Thyroid gland (tissue), 4 donors: ENCODE measurements at places on chromosomes 1 and 21. TPM values are rescaled to one million over a fixed set of nuclear protein-coding genes. Genes with fewer than 3 reads are reported as not detected.
A peak's percentile ranks its signal among the peaks of the same experiment; 100 is the strongest.

STMN1 gene
- total RNA-seq, result 20.4 TPM

A3GALT2 gene
- total RNA-seq, result not detected

OR2T2 gene
- not detected for total RNA-seq

SPRR4 gene
- not detected for total RNA-seq

LPGAT1 gene
- total RNA-seq, result 196 TPM

FYB2 gene
- 1.6 TPM for total RNA-seq

GRCh38 chr1:151940541-151940940 is 31.2 kb upstream of the THEM4 start:
- H3K4me1 ChIP-seq, result peaks cover 33% of the 10 kb centered on the region
- DNase-seq, result no peak
- H3K4me3 ChIP-seq, result no peak overlapping the region
- no peaks in the 10 kb centered on the region for H3K27me3 ChIP-seq
- H3K36me3 ChIP-seq, result no peaks in the 10 kb centered on the region
- peak overlapping the region; percentile 27 for H3K27ac ChIP-seq

- peaks cover 7% of the 10 kb centered on the region for H3K4me1 ChIP-seq
- H3K36me3 ChIP-seq, result no peaks in the 10 kb centered on the region
- H3K4me3 ChIP-seq, result no peak overlapping the region
Measured at GRCh38 chr1:228998179-228998578, 262.9 kb downstream of the RHOU start.

DNA sequence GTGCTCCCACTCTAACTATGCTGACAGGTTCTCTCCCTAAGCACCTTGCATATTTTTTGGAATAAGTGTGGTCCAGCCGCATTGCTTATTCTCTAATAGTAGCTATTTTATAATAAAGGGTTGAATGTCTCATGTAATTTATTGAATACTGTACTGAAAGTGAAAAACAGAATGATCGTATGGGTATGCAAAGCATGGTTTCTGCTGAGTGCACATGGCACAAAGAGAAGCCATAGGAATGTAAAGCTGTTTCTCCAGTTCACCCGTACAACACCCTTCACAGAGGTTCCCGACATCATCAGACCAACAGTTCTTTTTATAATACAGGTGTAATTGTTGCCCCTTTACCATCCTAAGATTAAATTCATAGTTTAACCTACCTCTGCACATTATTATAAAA is 8.9 kb upstream of the HAO2 start:
- H3K36me3 ChIP-seq, result no peaks in the 10 kb centered on the region
- no peak overlapping the region for H3K27ac ChIP-seq
- no peaks in the 10 kb centered on the region for H3K4me1 ChIP-seq
- H3K27me3 ChIP-seq, result no peaks in the 10 kb centered on the region

DNA sequence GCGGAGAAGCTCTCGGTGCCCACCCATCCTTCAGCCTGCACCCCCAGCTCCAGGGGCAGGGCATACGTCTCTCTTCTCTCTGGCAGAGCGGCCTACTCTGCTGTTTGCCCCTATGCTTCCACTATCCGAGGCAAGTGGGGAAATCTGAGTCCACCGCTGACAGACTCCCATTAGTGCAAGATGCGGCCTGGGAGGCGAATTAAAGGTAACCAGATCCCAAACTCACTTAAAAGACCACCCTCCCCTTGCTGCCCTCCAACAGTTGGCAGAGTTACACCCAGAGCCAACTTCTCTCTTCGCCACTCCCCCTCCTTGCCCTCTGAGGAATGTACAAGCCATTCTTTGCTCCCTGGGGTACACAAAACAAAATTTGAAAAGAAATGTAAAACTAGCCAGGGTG is 6.4 kb downstream of the FOXD3 start:
- H3K27ac ChIP-seq, result no peak overlapping the region
- peaks cover 16% of the 10 kb centered on the region for H3K4me1 ChIP-seq
- peaks cover 66% of the 10 kb centered on the region for H3K27me3 ChIP-seq
- H3K4me3 ChIP-seq, result no peak overlapping the region
- DNase-seq, result no peak

DNA sequence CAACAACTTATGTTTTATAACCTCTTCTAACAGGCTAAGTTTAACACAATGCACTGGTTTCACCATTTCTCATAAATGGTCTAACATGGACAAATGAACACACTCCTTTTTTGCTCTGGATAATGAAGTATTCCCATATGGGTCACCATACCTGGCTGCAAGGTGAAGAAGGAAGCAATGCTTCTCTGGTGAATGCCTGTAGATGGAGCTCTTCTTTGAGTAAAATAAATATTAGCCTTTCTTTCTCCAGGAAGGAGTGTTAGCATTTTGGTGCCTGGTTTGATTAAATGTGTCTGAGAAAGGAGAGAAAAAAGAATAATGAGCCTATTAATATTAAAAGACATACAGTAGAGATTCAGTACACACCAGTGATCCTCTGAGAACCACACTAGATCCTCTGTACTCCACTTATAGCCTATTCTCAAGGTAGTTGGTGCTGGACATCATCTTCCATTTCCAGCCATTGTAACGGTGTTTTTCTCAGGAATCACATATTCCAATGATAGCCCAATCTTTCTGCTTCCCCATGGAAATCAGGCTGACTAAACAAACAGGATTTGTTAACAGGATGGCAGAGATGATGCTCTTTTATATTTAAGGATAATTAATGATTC is 17.6 kb downstream of the MTFR1L start:
- no peaks in the 10 kb centered on the region for H3K4me1 ChIP-seq
- no peaks in the 10 kb centered on the region for H3K27me3 ChIP-seq
- H3K4me3 ChIP-seq, result no peak overlapping the region

DNA sequence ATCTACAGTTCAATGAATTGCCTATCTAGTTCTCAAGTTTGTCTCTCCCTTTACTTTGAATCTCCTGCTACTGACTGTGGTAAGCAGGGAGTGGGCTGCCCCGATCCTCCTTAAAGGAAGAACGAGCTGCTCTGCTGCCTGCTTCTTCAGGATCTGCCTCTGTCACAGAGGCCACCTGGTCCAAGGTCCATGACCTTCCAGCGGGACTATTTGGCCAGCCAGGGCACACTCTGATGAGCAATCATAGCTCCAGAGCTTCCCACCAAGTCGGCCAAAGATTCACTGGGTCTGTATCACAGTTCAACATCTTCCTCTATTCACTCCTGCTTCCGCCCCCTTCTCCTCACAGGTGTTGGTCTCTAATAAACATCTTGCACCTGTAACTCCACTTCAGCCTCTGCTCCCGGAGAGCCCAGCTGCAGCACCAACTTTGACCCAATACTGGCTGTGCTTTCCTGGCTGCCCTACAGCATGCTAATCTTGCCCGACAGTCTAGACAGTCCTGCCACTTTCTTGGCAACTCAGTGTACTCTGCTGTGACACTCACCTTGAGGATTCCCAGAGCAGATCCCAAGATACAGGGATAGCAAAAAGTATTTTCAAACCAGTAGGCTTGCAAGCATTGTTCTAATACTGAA is 16.9 kb upstream of the MAP10 start:
- no peaks in the 10 kb centered on the region for H3K36me3 ChIP-seq
- no peak for DNase-seq
- no peaks in the 10 kb centered on the region for H3K27me3 ChIP-seq
- H3K4me3 ChIP-seq, result no peak overlapping the region

DNA sequence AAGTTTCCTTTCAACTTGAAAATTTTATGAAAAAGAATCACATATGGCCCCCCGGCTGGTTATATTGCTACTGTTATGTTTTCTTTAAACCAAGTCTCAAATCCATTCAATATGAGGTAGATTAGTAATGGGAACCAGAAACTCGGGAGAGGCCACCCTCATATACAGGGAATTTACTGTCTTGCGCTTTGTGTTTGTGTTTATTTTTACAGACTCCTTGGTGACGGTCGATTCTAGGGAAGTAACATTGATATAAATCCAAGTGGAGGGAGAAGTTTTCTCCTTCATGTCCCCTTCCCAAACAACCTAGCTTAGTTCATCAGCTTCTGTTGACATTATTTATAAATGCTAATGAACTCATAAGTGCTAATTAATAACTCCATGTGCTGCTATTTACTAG is 163.5 kb upstream of the LMO4 start:
- H3K4me1 ChIP-seq, result no peaks in the 10 kb centered on the region
- no peaks in the 10 kb centered on the region for H3K36me3 ChIP-seq
- H3K27ac ChIP-seq, result no peak overlapping the region
- no peaks in the 10 kb centered on the region for H3K27me3 ChIP-seq

DNA sequence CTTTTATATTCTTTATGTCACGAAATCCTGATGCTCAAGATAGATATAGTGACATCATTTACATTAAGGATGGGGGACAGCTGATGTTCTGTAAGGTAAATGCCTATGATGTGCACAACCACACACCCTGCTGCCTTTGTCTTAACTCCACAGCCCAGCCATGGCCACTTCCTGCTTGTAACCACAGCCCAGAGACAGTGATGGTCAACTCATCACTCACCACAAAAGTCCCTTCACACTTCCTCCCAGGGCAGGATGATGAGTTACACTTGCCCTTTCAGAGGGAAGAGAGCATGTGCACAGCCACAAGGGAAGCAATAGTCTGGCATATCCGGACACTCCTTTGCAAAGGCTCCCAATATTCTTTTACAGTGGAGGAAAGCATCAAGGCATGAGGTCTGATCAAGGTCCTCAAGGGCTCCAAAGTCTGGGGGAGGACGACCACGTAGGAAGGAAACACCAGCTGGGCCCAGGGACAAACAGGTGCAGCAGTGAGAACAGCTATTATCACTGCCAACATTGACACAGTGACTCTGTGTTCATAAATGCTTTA is 53.8 kb downstream of the PLPP3 start:
- no peak overlapping the region for H3K4me3 ChIP-seq
- no peak overlapping the region for H3K27ac ChIP-seq
- no peak for DNase-seq

DNA sequence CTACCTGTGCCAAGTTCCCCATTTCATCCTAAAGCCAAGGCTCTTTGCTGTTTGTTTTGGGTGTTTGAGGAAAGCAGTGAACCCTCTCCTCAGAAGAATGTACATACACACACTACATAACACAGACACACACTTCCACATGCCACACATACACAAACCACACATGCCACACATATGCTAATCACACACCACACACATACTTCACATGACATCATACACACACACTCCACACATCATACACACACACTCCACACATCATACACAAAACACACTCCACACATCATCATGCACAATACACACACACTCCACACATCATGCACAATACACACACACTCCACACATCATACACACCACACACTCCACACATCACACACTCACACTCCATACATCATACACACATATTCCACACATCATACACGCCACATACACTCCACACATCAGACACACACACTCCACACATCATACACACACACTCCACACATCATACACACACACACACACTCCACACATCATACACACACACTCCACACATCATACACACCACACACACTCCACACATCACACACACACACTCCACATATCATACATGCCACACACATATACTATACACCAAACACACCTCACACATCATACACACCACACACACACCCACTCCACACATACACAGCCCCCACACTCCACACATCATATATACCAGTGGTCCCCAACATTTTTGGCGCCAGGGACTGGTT is 22.7 kb upstream of the ZNF436 start:
- no peak for DNase-seq
- no peak overlapping the region for H3K4me3 ChIP-seq
- H3K4me1 ChIP-seq, result no peaks in the 10 kb centered on the region
- no peaks in the 10 kb centered on the region for H3K36me3 ChIP-seq

DNA sequence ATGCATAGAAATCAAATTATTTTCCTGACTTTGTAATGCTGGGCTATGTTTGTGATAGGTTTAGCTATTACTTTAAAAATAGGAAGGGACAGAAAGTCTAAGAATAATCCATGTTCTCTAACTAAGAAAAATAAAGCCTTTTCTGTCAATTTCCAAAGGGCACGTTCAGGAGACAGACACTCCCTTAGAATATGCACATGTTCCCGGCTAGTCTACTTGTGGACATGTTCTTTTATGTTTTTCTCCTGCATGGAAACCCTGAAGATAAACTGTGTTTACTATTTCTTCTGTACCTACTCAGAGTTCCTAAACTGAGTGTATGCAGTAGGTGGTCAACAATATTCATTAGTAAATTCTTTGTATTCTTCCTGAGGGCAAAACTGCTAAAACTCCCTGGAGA is 12.5 kb downstream of the PSMB4 start:
- H3K4me1 ChIP-seq, result no peaks in the 10 kb centered on the region
- DNase-seq, result no peak
- no peak overlapping the region for H3K27ac ChIP-seq
- peaks cover 61% of the 10 kb centered on the region for H3K36me3 ChIP-seq

GRCh38 chr1:62131093-62131725 is 63.4 kb upstream of the L1TD1 start:
- no peak overlapping the region for H3K4me3 ChIP-seq
- H3K27ac ChIP-seq, result no peak overlapping the region
- no peaks in the 10 kb centered on the region for H3K27me3 ChIP-seq
- no peaks in the 10 kb centered on the region for H3K36me3 ChIP-seq

- no peak overlapping the region for H3K4me3 ChIP-seq
- H3K4me1 ChIP-seq, result peaks cover under 1% of the 10 kb centered on the region
- no peak overlapping the region for H3K27ac ChIP-seq
- peak; percentile 85 for DNase-seq
- H3K36me3 ChIP-seq, result no peaks in the 10 kb centered on the region
Measured at GRCh38 chr1:89358287-89358893, 5.5 kb upstream of the GBP6 start.

GRCh38 chr1:200296091-200296661 is 113.7 kb downstream of the ZNF281 start:
- H3K4me3 ChIP-seq, result no peak overlapping the region
- H3K36me3 ChIP-seq, result no peaks in the 10 kb centered on the region
- no peaks in the 10 kb centered on the region for H3K27me3 ChIP-seq
- H3K27ac ChIP-seq, result no peak overlapping the region
- no peak for DNase-seq
- no peaks in the 10 kb centered on the region for H3K4me1 ChIP-seq

- no peak overlapping the region for H3K4me3 ChIP-seq
- H3K27me3 ChIP-seq, result no peaks in the 10 kb centered on the region
- no peak for DNase-seq
- H3K27ac ChIP-seq, result no peak overlapping the region
Measured at GRCh38 chr1:53532377-53532776, 73.2 kb downstream of the DMRTB1 start.

- H3K4me1 ChIP-seq, result peaks cover 77% of the 10 kb centered on the region
- H3K27me3 ChIP-seq, result no peaks in the 10 kb centered on the region
- no peak overlapping the region for H3K4me3 ChIP-seq
- no peaks in the 10 kb centered on the region for H3K36me3 ChIP-seq
Measured at GRCh38 chr1:81877940-81878339, 77.2 kb downstream of the ADGRL2 start.

GRCh38 chr1:183989078-183989577 is 48.4 kb downstream of the COLGALT2 start:
- peak; percentile 37 for DNase-seq
- H3K4me1 ChIP-seq, result peaks cover 38% of the 10 kb centered on the region
- no peaks in the 10 kb centered on the region for H3K36me3 ChIP-seq
- no peak overlapping the region for H3K4me3 ChIP-seq
- H3K27ac ChIP-seq, result no peak overlapping the region
